ENCODE measurements at places on chromosomes 16 and 17.

- DNase-seq: no peak
Observed at GRCh38 chr16:77961814-77962213, 60.5 kb upstream of the CLEC3A start.

DNA sequence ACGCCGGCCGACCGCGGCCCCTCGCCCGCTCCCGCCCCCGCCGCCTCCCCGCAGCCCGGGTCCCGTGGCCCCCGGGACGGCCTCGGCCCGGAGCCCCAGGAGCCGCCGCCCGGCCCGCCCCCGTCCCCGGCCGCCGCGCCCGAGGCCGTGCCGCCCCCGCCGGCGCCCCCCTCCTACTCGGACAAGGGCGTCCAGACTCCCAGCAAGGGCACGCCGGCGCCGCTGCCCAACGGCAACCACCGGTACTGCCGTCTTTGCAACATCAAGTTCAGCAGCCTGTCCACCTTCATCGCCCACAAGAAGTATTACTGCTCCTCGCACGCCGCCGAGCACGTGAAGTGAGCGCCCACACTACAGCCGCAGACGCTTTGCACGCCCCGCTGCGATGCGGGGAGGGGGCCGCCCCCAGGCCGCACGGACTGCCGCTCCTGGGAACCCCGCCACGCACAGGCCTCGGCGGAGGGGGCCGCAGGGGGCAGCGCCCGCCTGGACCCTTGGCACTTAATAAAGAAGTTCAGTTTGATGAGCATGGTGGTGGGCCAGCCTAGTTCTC is 35.5 kb upstream of the ZC3H18 start:
- no peak for DNase-seq

- no peak for DNase-seq
Observed at GRCh38 chr16:27257271-27257670, 11.3 kb downstream of the NSMCE1 start.

DNA sequence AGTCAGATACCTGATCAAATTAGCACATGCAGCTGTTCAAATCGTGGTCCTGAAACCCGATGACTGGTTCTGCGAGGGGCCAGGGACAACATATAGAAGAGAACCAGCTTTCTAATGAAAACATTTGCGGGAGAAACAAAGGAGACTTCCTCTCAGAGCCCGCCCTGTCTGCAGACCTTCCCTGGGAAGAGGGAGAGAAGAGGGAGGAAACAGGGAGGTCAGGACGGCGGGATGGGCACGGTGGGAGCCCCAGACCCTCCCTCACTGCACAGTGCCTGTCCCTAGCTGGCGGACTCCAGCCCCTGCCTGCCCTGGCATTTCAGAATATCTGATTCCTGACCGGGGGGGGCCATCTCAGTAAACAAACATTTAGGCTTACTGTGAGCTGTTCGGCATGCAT is 317.3 kb downstream of the FOXL1 start:
- DNase-seq: no peak

DNA sequence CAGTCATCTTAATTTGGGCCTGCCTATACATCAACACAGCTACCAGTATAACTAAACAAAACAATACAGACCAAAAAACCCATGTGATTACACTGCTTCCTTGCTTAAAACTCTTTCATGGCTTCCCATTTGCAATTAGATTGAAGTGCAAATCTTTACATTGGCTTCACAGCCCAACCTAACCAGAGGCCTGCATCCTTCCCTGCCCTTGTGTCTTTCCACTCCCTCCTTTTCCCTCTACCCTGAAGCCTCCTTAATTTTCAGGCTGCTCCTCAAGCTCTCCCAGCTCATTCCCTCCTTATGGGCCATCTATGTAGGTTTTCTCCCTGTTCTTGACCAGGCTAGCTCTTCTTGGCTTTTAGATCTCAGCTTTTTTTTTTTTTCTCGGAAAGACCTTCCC is 147.8 kb downstream of the TOX3 start:
- no peak for DNase-seq

DNA sequence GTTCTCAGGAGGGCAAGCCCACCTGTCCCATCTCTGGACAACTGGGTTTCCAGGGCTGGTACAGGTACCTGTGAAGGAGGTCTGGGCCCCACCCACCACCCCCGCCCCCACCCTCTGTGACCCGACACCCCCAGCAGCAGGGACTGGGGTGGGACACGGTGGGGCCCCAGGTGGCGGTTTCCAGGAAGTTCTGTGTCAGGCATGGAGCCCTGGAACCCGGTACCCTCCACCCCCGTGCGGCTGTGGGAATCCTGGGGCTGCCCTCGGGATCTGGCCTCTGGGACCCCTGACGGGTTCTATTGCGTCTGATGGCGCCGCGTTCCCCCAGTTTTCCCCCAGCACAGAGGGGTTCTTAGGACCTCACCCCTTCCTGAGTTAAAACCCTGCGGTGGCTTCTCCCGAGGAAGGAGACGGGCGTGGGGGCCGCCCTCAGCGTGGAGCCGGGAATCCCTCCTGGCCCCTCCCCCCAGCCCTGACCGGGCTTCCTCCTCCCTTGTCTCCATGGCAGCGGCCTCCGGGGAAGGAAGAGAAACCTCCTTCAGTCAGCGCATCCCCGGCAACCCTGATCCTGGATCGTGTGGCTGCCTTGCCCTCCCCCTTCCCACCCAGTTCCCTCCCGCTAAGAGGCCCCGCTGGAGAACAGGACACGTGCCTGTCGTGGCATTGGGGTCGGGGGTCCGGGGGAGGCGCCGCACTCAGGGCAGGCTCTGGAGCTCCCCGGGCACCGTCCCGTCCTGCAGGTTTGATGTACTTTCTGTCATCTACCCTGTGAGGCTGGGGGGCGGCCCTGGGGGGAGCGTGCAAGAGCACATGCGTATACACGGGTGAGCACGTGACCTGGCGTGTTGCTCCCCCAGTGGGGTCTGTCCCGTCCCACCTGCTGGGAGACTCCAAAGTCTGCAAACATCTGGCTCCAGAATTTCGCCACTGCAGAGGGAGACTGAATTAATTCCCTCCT is 30.3 kb downstream of the CACNA1H start:
- no peak for DNase-seq

DNA sequence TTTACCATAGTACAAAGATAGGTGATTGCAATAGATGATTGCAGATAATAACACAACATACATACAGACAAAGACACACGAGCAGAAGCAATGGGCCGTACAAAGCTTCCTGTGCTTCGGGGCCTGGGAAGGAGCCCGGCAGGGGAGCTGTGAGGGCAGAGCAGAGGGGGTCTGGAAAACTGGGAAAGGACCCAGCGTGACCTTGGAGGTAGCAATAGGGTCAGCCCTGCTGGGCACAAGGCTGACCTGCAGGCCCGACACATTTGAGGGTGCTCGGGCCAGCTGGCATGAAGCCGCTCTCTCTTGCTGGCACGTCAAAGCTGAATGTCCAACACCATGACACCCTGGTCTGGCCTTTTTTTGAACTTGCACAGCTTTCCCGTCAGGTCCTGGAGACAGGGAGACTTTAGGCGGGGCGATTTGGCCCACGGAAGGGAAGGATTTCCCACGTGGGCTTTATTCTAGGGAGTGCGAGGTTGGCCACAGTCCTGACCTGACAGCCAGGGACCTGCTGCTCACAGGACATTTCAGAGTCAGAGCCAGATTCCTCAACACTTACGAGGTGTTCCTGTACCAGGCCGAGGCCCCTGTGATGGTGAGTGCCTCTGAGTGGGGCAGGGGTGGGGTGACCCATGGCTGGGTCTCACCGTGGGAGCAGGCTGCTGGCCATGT is 83.2 kb downstream of the NTN1 start:
- no peak for DNase-seq

- DNase-seq: no peak
Observed at GRCh38 chr17:7572338-7572587, 7.2 kb upstream of the CD68 start.

DNA sequence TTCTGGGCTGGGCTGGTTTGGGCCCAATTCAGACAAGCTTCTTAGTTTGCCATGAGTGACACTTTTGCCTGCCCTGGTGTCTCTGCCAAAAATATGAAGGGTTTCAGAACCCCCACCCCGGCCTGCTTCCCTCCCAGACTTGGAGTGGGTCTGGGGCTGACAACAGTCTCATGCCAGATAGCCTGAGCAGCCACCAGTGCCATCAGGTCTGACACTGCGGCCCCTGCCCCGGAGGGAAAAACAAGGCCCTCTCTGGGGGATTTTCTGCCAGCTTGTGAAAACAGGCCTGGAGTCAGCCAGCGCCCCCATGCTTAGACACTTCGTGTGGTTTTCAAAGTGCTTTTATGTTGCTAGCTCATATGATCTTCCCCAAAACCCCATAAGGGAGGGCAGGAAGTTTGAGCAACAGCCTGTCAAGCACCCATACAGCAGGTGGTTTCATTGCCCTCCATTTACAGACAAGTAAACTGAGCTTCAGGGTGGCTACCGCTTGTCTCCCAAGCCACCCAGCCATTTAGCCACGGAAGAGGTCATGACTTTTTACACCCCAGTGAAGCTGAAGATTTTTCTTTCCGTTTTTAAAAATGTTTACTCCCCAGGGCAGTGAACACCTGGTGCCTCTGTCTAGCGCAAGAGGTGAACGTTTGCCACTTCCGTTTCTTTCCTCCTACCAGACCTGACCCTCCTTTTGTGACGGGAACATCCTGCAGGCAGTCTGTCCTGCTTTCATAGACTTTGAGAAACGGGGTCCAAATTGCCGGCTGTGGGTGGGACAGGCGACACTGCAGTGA is 300.6 kb downstream of the SEC14L1 start:
- no peak for DNase-seq

Measured in lung microvascular endothelial cell (primary cell).